Stimulated activated CD4-positive, alpha-beta T cell treated with anti-CD3 and anti-CD28 coated beads, Interleukin-15, amount 100 ng/mL, for 1 hour (primary cell): ENCODE measurements at places on chromosomes 6 and 20.

DNA sequence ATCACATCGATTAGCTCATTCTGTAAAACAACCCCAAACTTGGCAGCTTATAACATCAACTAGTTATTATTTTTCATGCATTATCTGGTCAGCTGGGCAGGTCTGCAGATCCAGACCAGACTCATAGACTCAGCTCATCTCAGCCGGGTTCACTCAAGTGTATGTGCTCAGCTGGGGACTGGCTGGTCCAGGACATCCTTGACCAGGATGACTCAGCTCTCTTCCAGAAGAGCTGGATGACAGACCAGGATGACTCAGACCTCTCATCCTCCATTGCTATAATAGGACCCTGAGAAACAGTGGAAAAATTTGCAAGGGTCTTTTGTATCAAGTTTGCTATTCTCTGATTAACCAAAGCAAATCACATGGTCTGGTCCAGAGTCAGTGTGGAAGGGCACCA lies 312.5 kb upstream of the PLCB4 start:
- DNase-seq = no peak

GRCh38 chr6:384898-385297 lies 6.7 kb upstream of the IRF4 start:
- DNase-seq = no peak

DNA sequence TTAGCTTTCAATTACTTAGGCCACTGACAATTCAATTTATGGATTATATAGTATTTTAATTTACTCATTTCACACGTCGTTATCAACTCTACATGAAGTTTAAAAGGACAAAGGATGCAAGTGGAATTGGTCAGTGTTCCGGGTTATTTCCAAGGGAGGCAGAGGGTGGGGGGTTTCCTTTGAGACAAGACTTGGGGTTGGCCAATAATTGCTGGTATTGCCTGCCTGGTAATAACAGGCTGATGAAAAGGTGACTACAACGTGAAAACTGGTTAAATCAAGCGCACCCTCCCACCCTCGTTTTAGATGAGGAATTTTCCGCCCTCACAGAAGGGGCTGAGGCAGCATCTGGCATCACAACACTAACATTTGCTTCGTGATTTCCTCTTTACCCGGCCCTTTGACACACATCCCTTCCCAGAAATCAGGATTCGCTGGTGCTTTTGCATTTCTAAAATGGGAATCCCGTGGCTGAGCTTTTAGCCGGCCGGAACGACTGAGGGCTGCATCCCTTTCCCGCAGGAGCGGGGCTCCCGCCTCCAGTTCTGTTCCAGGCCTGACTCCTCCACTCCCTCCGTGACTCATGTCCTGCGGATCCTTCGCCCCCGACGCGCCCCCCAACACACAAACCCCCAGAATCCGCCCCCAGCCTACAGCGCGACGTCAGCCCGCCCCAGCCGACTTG lies 999 bp upstream of the PIM1 start:
- DNase-seq = no peak

DNA sequence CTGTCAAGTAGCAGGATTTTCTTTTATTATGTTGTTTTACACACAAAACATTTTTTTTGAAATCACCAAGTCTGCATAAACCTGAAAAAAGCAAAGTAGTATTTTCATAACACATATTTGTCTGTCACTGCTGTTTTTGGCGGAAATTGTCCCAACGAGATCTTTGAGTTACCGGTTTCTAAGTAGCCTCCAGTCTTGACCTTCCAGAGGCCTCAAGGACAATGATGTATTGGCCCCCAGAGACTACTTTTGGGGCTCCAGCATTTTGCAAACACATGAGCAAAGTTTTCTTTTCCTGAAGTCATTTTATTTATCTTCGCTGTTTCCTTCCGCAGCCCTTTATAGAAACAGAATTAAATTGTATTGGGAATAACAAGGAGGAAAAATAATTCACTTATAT lies 862.6 kb downstream of the KIF16B start:
- DNase-seq = no peak

- no peak for DNase-seq
Measured at GRCh38 chr20:63289311-63290135, 3.5 kb upstream of the COL20A1 start.

- no peak for DNase-seq
Measured at GRCh38 chr6:1652842-1653241, 43.1 kb downstream of the FOXC1 start.

GRCh38 chr6:30282522-30282921 lies 44.2 kb upstream of the TRIM39 start:
- DNase-seq = no peak

DNA sequence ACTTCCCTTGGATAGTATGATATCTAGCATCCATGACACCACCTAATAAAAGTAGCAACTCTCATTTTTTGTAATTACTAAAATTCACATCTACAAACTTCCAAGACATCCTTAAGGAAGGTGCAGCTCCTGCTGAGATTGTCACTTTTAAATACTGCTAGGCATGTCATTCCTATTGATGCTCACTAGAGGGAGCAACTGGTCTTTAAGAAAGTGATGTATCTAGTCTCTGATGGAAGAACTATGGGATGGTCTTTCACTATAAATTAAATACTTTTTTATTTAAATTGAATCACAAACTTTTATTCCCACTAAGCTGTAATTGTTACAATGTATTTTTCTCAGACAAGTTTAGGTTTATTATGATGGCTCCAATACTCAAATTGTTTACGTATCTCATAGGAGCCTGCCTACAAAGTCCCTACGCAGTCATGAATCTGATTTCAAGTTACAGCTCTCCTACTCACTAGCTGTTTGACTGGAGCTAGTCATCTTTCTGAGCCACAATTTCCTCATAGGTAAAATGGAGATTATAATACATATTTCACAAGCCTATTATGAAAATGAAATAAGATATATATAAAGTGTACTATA lies 8.1 kb upstream of the TSPYL1 start:
- no peak for DNase-seq

- no peak for DNase-seq
Measured at GRCh38 chr20:11091511-11091910, 417.7 kb upstream of the JAG1 start.

DNA sequence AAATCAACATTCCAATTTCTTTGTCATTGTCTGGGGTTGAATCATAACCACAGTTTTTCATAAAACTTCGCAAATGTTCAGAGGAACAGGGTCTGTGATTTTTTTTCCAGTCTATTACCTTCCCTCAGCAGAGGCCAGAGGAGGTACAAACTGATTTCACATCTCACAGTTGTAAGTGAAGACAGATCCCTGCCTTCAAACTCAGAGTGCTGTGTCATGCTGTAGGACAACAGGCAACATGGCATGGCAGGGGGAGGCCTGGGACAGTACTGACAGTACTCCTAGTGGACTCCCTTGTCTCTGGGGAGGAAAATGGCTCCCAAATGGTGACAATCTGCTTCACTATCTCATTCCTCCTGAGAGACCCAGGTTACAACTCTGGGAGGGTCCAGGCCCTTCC lies 308.6 kb downstream of the CDC5L start:
- no peak for DNase-seq

DNA sequence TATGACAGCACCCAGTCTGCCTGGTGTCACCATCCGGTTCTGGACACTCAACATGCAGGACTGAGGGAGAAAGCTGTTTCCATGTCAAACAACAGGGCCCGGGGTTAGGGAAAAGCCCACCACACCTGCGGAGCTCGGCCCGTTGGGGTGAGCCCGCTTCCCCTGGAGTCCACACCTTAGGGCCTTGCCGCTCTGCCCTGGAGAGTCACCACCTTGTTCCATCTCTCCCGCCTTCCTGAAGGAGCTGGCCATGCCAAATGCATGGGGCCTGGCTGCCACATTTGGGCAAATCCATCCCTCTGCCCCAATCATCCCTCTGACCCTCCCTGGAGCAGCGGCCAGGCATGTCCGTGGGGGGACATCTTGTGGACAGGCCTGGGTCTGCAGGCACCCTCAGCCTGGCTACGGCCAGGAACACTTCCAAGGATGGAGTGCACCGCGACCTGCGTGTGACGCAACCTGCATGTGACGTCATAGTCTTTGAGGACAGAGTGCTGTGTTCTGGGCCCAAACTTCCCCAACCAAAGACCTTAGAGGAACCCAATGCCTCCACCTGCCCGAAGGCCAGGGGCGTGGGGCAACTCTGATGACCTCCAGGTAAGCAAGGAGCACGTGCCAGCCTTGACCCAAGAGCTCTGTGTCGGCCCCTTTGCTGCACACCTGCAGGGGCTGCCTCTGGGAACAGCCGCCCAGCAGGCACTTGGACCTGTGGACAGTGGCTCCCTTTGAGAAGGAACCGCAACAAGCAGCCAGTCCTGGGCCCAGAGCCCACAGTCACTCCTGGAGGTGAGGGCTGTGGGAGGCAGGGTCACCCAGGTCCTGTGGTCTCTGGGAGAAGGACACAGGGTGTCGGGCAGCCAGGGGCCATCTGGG lies 1.7 kb downstream of the CABLES2 start:
- no peak for DNase-seq

DNA sequence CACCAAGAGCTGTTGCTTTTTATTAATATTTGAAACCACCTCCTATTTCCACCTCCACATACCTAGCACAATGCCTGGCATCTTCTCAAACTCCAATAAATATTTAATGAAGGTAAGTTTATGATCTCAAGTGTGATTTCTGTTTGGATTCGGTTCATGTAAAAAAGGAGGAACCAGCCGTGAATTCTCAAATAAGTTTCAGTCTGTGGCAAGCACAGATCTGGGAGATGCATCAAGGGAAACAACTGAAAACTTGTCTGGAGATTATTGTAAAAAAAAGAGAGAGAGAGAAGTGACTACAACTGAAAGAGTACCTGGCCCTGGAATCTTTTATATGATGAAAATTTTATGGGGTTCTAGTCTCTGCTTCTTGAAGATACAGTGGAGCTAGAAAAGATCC lies 52.8 kb upstream of the PNRC1 start:
- DNase-seq = no peak

DNA sequence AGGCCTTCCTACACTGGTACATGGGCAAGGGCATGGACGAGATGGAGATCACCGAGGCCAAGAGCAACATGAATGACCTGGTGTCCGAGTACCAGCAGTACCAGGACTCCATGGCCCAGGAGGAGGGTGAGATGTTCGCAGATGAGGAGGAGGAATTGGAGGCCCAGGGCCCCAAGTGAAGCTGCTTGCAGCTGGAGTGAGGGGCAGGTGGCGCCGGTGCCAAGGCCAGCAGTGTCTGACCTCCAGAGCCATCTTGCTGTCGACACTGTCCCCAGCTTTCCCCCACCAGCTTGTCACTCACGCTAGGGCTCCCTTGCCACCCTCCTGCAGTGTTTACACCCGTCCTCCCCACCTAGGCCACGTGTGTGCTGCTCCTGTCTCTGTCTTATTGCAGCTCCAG lies 12.2 kb downstream of the GABRR2 start:
- DNase-seq = no peak
